ENCODE measurements at places on chromosomes 5 and 9.
A peak's percentile ranks its signal among the peaks of the same experiment; 100 is the strongest.

DNA sequence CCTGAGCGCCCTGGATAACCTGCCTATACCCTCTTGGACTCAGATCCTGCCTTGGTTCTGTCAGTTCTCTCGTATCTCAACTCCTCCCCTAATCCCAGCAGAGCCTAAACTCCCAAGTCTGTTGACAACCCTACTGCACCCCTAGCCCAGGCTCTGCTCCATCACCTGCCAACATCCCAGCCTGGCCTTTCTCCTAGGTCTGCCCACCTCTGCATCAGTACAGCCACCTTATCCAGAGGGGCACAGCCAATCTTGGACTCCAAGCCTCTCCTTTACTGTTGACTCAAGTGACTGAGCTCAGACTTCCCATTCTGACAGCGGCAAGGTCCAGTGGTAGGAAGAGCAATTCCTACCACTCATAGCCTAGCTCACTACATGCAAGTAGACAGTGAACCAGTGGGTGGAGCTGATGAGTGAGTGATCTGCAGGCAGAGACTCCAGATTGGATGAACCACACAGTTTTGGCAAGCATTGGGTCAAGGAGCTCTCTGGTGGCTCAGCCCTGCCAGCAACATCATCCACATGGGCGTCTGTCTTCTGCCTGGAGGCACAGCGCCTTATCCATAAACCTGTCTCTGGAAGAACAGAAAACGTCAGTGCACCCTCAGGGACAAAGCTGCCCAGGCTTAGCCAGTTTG lies 26.5 kb downstream of the TRMO start:
- DNase-seq: no peak

DNA sequence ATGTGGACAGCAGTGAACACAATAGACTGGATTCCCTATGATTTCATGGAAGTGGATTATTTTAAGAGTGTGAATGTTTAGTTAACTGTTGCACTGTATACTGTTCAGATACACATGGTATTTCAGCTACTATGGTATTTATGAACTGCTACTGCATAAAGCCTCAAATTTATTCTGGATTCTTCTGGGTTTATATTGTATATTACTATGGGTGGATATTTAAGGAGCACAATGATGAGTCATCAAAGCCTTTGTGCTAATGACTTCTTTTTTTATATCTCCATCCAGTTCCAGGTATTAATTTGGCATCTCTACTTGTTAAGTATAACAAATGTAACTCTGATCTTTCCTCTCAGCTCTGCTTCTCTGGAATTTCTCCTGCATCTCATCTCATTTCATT lies 6.8 kb downstream of the KDM4C start:
- DNase-seq: no peak

DNA sequence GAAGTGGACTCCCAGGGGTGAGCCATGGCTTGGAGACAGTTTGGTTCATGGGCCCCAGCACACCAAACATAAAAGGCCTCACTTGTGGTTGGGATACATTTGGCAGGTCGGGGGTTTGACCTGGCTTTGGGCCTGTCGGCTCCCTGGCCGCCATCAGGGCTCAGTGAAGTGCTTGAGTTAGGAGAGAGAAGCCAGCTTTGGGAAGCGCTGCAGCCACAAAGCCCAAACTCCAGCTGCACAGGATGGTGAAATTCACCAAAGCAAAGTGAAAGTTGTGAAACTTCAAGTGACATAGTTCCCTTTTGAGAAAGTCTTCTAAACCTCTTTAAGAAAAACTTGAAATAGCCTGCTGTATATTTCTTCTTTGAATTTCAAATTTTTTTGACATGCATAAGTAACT lies 27.5 kb downstream of the SLC46A2 start:
- no peak for DNase-seq

DNA sequence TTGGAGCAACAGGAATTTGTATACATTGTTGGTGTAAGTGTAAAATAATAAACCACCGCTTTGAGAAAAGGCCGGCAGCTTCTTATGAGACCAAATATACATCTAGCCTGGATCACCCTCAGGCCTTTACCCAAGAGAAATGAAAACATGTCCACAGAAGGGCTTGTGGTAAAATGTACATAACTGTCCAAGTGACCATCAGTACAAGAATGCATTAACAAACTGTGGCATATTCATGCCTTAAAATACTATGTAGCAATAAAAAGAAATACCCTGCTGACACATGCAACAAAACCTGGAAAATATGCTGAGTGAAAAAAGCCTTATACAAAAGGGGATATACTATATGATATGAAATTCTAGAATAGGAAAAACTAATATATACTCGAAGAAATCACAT lies 311.9 kb upstream of the TRPC7 start:
- no peak for DNase-seq

DNA sequence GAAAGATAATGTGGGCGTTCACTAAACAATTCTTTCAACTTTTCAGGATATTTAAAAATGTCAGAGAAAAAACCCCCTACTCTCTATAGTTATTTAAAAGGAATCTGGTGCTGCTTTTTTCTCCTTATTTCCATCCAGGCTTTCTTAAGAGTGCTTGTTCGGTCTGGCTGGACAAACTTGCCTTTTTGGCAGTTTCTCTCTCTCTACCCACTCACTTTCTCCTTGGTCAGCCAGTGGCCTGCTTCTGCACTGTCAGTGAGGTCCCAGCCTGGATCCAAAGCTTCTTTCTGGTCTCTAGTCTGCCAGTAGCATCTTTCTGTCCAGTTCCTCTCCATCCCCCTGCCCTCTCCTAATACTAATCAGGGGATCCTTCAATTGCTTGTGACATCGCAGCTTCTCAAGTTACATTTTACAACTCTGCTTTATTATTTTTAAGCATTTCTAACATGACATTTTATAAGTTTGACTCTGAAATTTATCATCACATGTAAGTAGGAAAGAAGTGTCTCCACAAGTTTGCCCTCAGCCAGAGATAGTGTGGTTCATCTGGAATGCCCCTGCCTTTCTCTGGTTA lies 50.4 kb downstream of the PIK3R1 start:
- DNase-seq: no peak

GRCh38 chr9:137255448-137256114 lies 454 bp downstream of the NELFB start:
- no peak for DNase-seq

DNA sequence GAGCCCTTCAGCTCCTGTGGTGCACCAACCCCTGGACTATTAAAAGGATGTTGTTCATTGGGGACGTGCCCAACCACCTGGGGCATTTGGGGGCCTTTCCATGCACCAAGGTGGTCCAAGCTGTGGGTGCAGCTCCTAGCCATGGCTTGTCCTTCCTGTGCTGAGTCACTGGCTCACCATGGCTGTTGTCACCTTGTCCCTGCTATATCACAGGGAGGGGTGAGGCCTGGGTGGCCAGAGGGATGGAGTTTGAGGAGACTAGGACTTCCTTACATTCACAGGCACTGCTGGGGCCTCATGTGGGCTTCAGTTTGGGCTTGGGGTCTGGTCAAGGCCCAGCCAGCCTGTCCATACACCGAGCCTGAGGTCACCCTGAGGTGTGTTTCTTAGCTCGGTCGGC lies 45.5 kb downstream of the PHF2 start:
- DNase-seq: no peak

DNA sequence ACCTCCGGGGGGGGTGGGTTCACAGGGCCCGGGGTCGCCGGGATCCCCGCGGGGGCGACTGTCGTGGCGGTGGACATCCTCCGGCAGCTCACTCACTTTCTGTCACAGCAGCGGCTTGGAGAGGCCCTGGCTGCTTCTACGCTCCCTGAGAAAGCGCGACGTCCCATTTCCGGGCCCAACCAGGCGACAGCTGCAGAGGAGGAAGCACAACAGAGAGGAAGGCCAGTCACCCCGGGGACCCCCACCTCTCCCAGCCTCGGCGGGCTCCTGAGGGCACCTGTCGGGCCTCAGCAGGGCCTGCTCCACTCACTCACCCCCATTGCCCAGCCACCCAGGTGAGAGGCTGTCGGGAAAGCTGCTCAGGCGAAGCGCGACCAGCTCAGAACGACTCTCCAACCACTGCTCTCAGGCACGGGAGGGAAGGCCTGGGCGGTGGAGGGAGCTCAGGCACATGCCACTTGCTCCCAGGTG lies 14.4 kb downstream of the BRD3 start:
- no peak for DNase-seq

- no peak for DNase-seq
Measured at GRCh38 chr9:116800885-116801284, 113.8 kb downstream of the TRIM32 start.

DNA sequence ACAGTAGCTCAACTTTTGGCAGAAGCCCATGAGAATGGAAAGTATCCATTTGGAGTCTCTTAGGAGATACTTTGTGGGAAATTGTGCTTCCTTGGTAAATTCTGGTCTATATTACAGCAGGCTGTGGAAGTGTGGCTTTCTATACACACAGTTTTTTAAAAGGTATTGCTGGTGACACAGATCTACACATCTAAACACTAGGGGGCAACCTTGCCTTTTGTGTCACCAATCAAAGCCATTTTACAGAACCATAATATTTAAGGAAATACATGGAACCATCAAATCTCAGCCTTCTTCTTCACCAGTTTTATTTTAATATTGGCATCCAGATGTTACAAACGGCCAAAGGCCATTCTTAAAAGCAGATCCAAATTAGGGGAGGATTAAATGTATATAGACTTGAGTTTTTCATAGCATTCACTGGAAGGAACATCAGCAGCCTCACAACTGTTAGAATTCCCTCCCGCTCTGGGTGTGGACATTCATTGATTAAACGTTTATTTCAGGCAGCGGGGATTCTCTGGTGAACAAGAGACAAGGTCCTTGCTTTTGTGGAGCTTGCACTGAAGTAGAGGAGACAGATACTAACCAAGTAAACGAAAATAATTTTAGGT lies 132.4 kb upstream of the EPB41L4A start:
- DNase-seq: peak; percentile 43

DNA sequence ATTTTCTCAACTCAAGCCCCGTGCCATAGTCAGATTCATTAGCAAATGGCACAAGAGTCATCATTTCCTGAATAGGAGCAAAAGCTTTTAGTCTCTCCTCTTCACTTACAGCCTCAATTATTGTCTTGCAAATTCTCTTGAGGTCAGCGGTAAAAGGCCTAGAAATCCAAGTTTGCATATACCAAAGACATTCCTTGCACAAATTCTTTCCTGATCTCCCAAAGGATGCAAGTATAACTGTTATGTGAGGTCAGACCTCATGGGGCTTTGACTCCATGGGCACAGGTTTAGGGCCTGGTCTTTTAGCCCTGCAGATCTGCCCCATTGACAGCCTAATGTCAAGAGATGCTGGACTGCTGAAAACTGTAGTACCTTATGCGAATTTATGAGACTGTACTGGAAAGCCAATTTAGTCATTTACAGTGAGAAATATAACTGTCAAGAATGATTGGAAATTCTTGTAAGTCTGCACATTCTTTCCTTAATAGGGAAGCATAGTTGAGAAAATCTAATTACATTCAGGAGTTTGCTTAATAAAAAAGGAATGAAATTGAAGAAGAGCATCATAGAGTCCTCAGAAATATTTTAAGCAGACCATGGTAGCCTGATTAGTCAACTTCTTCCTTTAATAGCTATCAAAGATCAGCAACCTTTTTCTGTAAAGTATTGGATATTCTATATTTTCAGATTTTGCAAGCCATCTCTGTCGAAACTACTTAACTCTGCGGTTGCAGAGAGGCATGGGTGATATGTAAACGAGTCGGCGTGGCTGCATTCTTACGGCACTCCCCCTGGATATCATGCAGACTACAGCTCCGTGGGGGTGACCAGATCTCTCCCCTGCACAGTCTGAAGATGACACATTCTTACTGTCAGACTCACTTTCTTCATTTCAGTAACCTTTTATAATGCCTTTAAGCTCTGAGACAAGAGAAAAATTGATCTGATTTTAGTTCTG lies 45.2 kb downstream of the GCNT4 start:
- no peak for DNase-seq

DNA sequence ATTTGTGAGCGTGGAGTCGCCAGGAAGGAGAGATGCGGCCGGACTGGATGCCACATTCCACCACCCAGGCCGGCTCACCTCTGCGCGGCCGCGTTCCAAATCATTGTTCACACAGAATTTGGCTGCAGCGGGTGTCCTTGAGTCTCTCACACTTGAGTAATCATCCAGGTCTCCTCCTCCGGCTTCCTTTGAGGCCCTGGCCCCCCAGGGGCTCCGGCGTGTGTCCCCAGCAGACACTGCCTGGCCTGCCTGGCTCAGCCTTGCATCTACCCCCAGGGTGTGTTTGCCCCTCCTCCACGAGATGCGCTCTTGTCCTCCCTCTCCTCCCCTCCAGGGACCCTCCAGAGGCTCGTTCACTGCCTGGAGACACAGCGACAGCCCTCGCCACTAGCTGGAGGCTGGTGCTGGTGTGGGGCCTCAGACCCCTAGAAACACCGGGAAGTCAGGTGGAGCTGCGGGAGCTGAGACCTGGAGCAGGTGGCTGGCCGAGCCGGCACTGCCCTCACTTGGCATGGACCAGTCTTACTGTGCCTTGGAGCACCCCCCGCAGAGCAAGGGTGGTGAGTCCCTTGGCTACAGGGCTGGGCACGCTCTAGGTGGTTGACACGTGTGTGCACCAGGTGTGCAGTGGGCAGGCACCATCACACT lies 7.0 kb upstream of the SLC9A3 start:
- no peak for DNase-seq

GRCh38 chr5:176692839-176693476 lies 45.7 kb downstream of the TSPAN17 start:
- no peak for DNase-seq

- no peak for DNase-seq
Measured at GRCh38 chr9:69719367-69719766, 40.4 kb downstream of the PTAR1 start.

DNA sequence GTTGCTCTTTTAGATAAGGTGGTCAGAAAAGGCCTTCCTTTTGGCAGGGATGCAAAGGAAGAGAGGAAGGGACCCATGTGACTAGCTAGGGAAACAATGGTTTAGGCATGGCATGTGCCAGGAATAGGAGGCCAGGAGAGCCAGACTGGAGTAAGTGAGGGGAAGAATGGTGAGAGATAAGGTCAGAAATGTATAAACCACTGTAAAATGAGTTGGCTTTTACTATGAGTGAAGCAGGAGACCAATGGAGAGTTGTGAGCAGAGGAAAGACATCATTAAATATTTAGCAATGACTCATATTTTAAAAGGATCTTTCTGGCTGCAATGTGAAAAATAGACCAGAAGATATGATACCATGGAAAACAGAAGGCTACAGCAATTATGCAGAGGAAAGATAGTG lies 50.9 kb downstream of the AP3B1 start:
- no peak for DNase-seq

DNA sequence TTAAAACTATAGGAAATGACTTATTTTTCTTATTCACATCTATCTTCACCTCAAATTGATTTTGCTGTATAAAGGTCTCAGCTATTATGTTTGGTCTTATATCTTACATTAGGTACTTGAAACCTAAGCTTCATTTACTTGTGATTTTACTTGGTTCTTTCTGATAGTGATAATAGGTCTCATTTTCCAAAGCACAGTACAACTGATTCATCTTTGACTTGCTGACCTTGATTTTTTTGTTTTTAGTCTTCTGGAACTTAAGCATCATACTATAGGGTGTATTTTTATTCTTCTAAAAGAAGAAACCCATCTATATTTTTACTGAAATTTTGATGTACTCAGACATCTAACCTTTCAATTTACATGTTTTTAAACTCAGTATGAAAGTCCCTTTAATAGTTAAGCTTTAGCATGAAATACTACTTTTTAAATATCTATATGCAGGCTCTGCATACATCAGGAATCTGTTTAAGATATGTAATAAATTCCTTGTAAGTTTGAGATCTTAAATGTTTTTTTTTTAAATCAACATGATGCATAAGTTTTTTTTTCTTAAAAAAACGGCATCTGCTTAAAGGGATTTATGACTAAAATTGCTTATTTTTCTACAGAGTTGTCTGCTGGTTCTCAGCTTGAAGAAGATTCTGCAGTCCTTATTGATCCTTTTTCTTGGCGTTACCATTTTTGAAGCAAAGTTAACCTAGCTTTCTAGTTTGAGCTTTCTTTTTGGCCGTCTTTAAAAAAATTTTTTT lies 13.3 kb downstream of the MATR3 start:
- no peak for DNase-seq
